ENCODE measurements at places on chromosomes 7 and 10.

DNA sequence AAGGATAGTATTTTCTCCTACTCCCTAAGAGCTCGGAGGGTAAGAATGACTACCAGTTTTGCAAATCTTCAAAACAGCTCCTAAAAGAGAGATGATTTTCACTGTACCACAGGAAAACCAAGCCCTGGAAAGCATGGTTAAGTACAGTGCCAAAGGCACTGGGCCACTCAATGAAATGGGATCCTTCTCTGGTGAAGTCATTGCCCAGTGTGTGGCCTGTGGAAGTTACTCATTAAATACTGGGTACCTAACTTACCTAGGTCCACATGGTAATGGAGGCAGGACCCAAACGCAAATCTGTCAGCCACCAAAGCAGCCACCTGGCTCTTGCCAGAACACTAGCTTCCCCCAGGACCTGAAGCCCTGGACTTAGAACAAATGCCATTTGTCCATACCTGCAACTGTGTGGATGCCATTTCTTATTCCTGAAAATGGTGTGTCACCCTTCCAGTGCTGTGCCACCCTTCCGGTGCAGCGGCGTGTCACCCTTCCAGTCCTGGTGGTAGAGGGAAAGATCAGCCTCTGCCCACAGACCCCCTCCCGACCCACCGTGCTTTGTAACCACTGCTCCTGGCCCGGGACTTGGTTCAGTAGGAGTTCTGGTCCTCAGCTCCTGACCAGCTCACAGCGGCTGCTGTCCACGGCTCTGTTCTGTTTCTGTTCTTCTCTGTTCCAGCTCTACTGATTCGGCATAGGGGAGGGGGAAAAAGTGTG, 659.2 kb downstream of the SDK1 start:
- no peak for DNase-seq

GRCh38 chr10:60098677-60099601, 192.6 kb upstream of the CCDC6 start:
- DNase-seq = peak; percentile 17

GRCh38 chr10:17455015-17455520, 673 bp upstream of the ST8SIA6 start:
- no peak for DNase-seq

- no peak for DNase-seq
Measured at GRCh38 chr7:114812570-114812969, 109.3 kb upstream of the MDFIC start.

DNA sequence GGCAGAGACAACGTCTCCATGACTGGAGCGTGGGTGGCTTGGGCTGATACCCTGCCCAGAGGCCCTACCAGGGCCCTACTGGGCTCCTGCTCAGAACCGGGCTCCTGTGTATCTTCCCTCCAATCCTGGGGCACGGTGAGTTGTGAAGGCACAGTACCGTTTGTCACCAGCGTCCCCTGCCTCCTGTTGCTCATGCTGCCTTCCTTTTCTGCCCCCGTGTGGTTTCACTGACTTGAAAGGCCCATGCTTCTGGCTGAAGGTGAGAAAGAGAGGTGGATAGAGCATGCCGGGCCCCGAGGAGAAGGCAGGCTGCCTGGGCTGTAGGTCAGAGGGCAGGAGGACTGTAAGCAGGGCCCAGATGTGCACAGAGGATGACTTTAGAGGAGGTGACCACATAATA, 9.1 kb upstream of the DMBT1 start:
- DNase-seq = no peak

DNA sequence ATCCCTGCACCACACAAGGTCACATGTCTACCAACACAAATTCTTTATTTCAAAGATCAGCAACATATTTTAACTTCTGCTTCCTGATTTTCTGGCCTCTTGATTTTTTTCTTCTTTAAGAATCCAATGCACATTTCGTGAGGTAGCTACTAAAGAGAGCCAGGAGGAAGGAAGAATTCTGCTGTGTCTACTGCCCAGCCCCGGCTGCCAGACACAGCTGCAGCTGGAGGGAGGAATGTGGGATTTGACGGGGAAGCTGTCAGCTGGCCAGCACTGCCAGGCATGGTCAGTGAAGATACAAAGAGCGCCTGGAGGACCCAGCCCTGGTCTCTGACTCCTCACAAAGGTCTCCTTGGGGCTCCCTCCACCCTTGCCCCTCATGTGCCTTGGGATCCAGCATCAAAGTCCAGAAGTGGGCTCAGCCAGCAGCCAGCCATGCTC, 6.9 kb upstream of the AOC1 start:
- no peak for DNase-seq

GRCh38 chr7:114860206-114860605, 61.7 kb upstream of the MDFIC start:
- no peak for DNase-seq
